ENCODE measurements at places on chromosomes 5 and 9.

GRCh38 chr5:91141642-91142041, 241.5 kb downstream of the ARRDC3 start:
- no peak for DNase-seq

GRCh38 chr5:14305045-14305444, 161.9 kb downstream of the TRIO start:
- DNase-seq, result no peak

- DNase-seq, result no peak
Observed at GRCh38 chr5:112342389-112342788, 76.7 kb downstream of the EPB41L4A start.

DNA sequence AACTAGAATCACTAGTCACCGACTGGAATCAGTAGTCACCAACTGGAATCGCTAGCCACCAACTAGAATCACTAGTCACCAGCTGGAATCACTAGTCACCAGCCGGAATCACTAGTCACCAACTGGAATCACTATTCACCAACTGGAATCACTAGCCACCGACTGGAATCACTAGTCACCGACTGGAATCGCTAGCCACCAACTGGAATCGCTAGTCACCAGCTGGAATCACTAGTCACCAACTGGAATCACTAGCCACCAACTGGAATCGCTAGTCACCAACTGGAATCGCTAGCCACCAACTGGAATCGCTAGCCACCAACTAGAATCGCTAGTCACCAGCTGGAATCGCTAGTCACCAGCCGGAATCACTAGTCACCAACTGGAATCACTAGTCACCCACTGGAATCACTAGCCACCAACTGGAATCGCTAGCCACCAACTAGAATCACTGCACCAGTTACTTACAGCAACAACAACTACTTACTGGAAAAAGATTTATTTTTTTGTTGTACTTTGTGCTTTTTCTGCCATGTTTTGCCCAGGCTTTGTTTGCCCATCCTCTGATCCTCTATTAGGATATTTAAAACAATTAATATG, 25.7 kb upstream of the FLT4 start:
- no peak for DNase-seq

DNA sequence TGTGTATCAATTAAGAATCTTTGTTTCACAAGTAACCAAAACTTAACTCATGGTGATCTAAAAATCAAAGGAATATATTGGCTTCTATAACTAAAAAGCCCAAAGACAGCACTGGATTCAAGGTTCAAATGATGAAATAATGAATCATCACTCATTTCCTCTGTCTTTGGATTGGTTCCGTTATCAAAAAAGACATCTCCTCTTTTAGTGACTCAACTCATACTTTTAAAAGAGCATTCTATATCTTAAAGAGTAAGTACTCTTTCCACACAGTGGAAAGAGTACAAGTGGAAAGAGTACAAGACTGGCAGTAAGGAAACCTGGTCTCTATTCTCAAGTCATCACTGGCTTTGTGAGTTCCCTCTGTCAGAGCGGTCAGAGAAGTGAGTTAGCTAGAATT, 141.4 kb upstream of the NMUR2 start:
- DNase-seq, result no peak

DNA sequence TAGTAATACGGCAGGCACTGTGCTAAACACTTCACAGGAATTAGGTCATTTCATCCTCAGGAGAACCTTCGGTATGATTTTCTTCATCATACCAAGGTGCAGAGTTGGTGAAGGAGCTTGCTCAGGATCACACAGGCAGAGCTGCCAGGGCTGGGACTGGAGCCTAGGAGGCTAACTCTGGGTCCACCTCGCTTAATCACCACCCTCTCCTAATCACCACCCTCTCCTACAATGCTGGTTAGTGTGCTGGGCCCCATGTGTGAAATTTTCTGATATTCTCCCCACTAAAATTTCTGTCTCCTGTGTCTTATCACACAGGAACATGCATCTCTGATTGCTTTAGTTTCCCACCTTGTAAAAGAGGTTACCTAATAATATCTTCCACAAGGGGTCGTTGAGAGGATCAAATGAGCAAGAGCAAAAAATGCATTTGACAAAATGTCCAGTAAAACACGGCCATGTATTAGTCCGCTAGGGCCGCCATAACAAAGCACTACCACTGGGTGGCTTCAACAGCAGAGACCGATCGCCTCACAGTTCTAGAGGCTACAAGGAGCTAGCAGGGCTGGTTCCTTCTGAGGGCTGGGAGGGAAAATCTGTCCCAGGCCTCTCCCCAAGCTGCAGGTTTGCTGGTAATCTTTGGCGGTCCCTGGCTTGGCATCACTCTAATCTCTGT, 128.2 kb upstream of the NFIB start:
- no peak for DNase-seq

DNA sequence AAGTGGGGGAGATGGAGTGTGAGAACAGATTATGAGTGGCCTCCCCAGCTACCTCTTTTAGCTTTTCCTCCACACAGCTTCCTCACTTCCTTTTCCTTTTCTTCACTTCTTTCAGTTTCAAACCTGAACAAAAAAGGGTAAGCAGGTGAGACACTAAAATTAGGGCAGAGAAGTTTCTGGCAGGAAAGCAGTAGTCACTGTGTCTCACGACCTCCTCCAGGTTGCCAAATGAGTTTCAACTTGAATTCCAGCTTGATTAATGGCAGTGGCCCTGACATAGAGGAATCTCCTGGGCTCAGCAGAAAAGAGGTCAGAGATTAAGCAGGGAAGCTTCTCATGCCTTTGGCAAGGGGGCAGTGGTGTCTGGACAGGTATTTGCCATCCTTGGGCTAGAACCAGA, 63.7 kb upstream of the SPINK5 start:
- DNase-seq, result no peak

DNA sequence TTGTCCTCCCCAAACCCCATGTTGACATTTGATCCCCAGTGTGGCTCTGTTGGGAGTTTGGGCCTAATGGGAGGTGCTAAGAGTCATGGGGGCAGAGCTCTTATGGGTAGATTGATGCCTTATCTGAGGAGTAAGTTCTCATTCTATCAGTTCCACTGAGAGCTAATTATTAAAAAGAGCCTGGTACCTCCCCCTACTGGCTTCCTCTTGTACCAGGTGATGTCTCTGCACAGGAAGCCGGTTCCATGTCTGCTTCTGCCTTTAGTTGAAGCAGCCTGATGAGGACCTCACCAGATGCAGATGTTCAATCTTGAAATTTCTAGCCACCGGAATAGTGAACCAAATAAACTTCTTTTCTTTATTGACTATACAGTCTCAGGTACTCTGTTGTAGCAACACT, 10.8 kb downstream of the GABRB2 start:
- no peak for DNase-seq

- DNase-seq, result no peak
Observed at GRCh38 chr5:129938077-129938476, 33.8 kb downstream of the CHSY3 start.

- DNase-seq, result no peak
Observed at GRCh38 chr9:88923653-88924288, 67.5 kb upstream of the S1PR3 start.

DNA sequence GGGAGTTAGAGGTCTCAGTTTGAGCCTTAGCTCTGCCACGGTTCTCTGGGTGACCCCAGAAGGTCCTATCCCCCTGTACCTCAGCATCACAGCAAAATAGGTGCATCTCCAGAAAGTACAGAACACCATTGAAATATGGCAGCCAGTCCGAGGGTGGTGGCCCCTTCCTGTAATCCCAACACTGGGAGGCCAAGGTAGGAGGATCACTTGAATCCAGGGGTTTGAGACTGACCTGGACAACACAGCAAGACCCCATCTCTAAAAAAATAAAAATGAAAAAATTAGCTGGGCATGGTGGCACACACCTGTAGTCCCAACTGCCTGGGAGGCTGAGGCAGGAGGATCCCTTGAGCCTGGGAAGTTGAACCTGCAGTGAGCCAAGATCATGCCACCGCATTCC, 7.0 kb upstream of the CRB2 start:
- DNase-seq, result no peak

- DNase-seq, result no peak
Observed at GRCh38 chr5:73265641-73266040, 92.6 kb downstream of the TMEM174 start.

GRCh38 chr5:53429706-53430105, 50.7 kb upstream of the FST start:
- DNase-seq, result no peak

- no peak for DNase-seq
Observed at GRCh38 chr9:85067792-85068191, 398.3 kb downstream of the NTRK2 start.

GRCh38 chr5:169668732-169669131, 31.7 kb downstream of the DOCK2 start:
- DNase-seq, result no peak

DNA sequence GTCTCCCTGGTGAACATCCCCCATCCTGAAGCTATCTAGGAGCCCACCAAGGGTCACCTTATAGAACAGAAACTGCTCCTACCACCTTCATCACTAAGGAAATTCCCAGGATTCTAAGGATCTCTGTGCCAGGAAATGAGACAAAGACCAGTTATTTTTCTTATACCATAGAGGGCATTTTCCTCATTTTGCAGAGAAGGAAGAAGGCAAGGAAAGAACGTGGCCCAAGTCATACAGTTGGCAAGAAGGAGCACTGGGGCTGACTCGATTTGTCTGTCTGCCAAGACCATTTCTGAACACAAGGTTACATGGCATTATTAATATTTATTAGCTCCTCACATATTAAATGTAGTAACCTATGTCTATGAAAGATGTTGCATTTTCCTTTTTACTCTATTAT, 49.6 kb upstream of the TNFSF15 start:
- DNase-seq, result no peak

GRCh38 chr9:107153336-107153735, 129.7 kb upstream of the RAD23B start:
- DNase-seq, result no peak

DNA sequence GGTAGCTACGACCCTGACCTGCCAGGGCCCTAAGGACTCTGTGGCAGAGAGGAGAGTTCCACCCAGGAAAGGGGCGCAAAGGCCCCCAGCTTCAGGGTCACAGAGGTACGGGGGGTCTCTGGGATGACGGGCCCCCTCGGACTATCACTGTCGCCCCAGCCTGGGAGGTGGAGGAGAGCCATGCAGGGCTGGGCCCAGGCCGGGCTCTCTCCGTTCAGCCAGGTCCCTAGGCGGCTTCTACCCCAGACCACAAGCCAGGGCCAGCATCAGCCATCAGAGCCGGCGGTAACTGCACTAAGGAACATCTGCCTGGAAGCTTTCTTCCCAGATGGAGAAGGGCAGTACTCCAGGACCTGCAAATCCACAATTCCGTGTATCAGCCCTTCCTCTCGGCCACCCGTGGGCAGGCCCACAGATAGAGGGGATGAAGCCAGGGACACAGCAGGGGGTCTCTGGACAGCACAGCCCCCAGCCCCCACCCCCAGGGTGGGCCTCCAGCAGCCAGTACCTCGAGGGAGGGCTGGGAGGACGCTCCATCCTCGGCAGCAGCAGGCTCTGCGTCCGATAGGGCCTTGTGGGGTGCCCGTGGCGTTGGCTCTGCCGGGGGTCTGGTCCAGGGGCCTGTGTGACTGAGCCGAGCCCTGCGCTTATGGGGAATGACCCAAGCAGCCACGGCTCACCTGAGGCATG, 38.4 kb downstream of the NACC2 start:
- no peak for DNase-seq

GRCh38 chr5:61744690-61745619, 412.9 kb downstream of the ZSWIM6 start:
- no peak for DNase-seq
